ENCODE measurements at places on chromosomes 5 and 9. TPM values are rescaled to one million over a fixed set of nuclear protein-coding genes. Genes with fewer than 3 reads are reported as not detected.

DNA sequence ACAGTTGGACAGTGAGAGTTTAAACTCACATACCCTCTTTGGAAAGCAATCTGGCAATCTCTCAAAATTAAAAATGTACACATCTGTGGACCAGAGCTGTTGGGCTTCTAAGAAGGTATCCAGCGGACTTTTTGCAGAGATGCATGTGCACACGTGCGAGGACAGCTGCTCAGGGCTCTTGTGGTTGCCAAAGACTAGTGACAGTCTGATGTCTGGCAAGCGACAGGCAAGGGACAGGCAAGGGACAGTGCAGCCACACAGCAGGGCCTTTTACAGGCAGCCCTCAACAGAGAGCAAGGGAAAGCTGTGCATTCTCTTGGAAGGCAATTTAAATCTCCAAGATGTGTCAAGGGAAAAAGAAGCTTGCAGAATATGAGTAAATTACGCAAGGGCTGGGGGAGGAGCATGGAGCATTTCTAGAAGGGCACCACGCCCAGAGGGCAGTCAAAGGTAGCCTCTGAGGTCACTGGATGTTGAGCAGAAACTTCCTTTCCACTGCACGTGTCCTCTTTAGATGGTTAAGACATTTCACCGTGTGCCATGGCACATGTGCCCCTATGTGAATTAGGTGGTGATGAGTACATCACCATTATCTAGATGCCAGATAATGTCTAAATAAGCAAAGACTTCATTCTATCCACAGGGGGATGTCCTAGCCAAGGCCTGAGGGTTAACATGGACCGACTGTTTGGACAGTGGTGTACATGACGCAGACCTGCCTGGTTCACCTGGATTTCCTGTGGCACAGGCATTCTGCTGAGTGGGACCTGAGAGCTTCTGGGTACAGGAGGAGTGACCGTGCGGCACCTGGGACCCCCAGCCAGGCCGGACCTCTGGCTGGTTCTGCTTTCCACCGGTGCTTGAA is 9.1 kb downstream of the GFPT2 start:
- H3K36me3 ChIP-seq = no peaks in the 10 kb centered on the region
- peaks cover 31% of the 10 kb centered on the region for H3K27me3 ChIP-seq
- H3K4me3 ChIP-seq = no peak overlapping the region
- H3K4me1 ChIP-seq = no peaks in the 10 kb centered on the region
- H3K27ac ChIP-seq = no peak overlapping the region
- DNase-seq = no peak

GRCh38 chr5:107195890-107196395 is 474.8 kb downstream of the EFNA5 start:
- H3K36me3 ChIP-seq = no peaks in the 10 kb centered on the region
- H3K27ac ChIP-seq = no peak overlapping the region
- no peak for DNase-seq
- H3K27me3 ChIP-seq = no peaks in the 10 kb centered on the region
- no peak overlapping the region for H3K4me3 ChIP-seq
- no peaks in the 10 kb centered on the region for H3K4me1 ChIP-seq

The CDC20B gene
- not detected for total RNA-seq

DNA sequence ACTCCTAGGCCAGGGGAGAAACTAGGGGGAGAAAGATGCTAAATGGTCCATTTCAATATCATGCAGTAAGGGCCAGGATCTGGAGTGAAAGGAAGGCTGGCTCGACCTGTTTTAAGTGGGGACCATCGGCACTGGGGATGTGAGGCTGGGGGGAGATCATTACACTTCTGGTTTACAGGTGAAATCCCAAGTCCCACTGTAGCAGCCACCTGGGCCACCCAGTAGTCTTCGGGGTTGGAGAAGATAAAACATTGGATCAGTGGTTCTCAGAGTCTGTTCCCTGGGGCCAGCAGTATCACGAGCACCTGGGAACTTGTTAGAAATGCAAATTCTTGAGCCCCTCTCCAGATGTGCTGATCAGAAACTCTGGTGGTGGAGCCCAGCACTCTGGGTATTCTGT is 111.3 kb upstream of the ALDH1B1 start:
- H3K4me3 ChIP-seq = no peak overlapping the region
- no peaks in the 10 kb centered on the region for H3K36me3 ChIP-seq
- DNase-seq = no peak
- H3K4me1 ChIP-seq = no peaks in the 10 kb centered on the region
- H3K27me3 ChIP-seq = no peaks in the 10 kb centered on the region
- H3K27ac ChIP-seq = no peak overlapping the region

The GALT gene
- total RNA-seq = 183 TPM

- peaks cover 4% of the 10 kb centered on the region for H3K36me3 ChIP-seq
- no peak overlapping the region for H3K27ac ChIP-seq
- no peaks in the 10 kb centered on the region for H3K27me3 ChIP-seq
- no peak overlapping the region for H3K4me3 ChIP-seq
- no peak for DNase-seq
Observed at GRCh38 chr9:127838375-127839078, 15.9 kb downstream of the ENG start.

GRCh38 chr5:171270136-171270535 is 38.9 kb upstream of the TLX3 start:
- H3K4me1 ChIP-seq = peaks cover 2% of the 10 kb centered on the region
- DNase-seq = no peak
- no peaks in the 10 kb centered on the region for H3K36me3 ChIP-seq
- no peak overlapping the region for H3K27ac ChIP-seq
- no peaks in the 10 kb centered on the region for H3K27me3 ChIP-seq
- H3K4me3 ChIP-seq = no peak overlapping the region

DNA sequence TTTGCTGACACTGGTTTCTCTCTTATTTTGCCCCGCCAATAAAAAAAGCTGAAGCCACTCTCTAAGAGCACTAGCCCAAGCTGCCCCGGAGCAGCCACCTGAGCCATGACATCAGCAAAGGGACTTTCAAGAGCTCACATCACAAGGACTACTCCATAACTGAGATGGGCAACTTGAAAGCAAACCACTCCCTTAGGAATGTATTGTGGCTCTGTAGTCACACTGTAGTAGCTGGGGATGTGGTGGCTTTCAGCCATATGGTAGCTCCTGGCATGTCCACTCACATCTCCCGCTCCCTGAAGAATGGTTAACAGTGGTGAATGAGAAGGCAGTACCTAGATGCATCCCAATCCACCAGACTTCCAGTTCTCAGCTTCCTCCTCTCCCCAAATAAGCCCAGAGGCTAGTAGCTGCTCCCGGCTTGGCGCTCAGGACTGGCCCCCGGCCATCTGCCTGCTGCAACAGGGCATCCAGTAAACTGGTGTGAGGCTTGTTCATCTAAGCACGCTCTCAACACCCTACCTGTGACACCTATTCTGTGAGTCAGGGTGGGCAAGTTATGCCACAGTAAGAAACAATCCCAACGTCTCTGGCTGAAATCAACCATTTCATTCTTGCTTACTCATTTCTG is 63.7 kb downstream of the S1PR3 start:
- H3K36me3 ChIP-seq = no peaks in the 10 kb centered on the region
- no peak for DNase-seq
- no peak overlapping the region for H3K27ac ChIP-seq
- no peak overlapping the region for H3K4me3 ChIP-seq
- no peaks in the 10 kb centered on the region for H3K27me3 ChIP-seq
- no peaks in the 10 kb centered on the region for H3K4me1 ChIP-seq

The PCDHGB4 gene
- total RNA-seq = 0.19 TPM

DNA sequence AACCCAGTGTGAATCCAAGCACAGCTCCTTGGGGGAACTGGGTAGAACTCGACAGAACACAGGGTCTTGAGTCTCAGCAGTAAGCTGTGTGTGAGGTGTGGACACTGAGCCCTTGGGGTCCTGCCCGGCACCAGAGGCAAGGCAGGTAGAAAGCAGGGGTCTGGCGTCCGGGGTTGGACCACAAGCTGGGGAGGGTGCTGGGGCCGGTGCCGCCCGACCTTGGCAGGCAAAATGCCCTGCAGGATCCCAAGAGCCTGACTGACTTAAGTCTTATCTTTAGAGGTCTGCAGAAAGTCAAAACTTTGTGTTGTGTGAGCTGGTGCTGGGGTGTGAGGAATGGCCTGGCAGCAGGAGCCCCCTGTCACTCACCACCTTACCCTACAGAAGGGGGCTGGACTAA is 49.3 kb downstream of the HABP4 start:
- H3K27me3 ChIP-seq = no peaks in the 10 kb centered on the region
- H3K4me1 ChIP-seq = no peaks in the 10 kb centered on the region
- no peak overlapping the region for H3K4me3 ChIP-seq
- no peaks in the 10 kb centered on the region for H3K36me3 ChIP-seq
- DNase-seq = no peak

The MYOZ3 gene
- total RNA-seq = not detected

The PFN3 gene
- not detected for total RNA-seq

The KIF12 gene
- 0.10 TPM for total RNA-seq

The PHF2 gene
- total RNA-seq = 28.7 TPM

- H3K27ac ChIP-seq = no peak overlapping the region
- DNase-seq = no peak
- no peaks in the 10 kb centered on the region for H3K36me3 ChIP-seq
- H3K4me3 ChIP-seq = no peak overlapping the region
Observed at GRCh38 chr9:27518809-27519208, 5.3 kb upstream of the IFNK start.

DNA sequence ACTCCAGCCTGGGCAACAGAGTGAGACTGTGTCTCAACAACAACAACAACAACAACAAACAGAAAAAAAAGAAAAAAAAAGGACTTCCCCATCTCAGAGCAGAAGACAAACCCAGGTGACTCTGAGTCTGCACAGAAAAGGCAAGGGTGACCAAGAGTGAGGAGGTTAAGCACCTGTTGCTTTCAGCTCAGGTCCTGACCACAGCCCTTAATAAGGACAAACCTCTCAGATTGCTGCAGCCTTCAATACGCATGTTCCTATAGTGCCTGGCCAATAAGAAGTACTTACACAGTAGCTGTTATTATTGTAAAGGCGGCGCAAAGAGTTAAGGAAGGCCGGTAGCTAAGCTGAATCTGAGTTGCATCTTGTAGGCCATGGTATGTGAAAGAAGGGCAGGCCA is 102.3 kb upstream of the MSX2 start:
- no peak overlapping the region for H3K27ac ChIP-seq
- no peak overlapping the region for H3K4me3 ChIP-seq
- no peak for DNase-seq
- no peaks in the 10 kb centered on the region for H3K36me3 ChIP-seq
- H3K27me3 ChIP-seq = no peaks in the 10 kb centered on the region
- no peaks in the 10 kb centered on the region for H3K4me1 ChIP-seq

GRCh38 chr5:100550531-100551051 is 15.4 kb downstream of the FAM174A start:
- no peak for DNase-seq
- H3K27ac ChIP-seq = no peak overlapping the region
- H3K4me3 ChIP-seq = no peak overlapping the region
- no peaks in the 10 kb centered on the region for H3K36me3 ChIP-seq
- H3K4me1 ChIP-seq = peaks cover 2% of the 10 kb centered on the region
- no peaks in the 10 kb centered on the region for H3K27me3 ChIP-seq

GRCh38 chr5:75677607-75678006 is 39.6 kb downstream of the POC5 start:
- DNase-seq = no peak
- H3K4me1 ChIP-seq = peaks cover 10% of the 10 kb centered on the region
- H3K27ac ChIP-seq = peak overlapping the region; percentile 86

DNA sequence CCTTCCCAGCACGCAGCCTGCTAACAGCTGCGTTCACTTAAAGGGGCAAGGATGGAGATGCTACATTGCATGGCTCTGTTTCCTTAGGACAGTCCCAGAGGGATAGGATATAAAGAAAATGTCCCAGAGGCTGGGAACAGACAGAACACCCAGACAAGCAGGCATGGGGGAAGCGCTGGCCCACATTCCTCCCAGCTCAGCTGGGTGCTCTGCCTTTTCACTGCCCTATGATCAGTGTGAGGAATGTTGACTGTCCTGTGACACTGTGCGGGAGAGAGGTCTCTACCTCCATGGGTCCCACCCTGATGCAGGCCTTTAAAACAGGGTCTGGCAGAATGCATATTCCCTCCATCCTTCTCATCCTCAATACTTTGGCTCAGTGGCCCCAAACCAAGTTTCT is 459.4 kb upstream of the DMAC1 start:
- H3K4me3 ChIP-seq = no peak overlapping the region
- H3K27me3 ChIP-seq = no peaks in the 10 kb centered on the region
- DNase-seq = no peak

GRCh38 chr9:109863961-109864360 is 84.0 kb downstream of the PALM2AKAP2 start:
- no peaks in the 10 kb centered on the region for H3K27me3 ChIP-seq
- no peak overlapping the region for H3K27ac ChIP-seq
- DNase-seq = no peak
- H3K4me1 ChIP-seq = no peaks in the 10 kb centered on the region
- no peak overlapping the region for H3K4me3 ChIP-seq

The UGT3A2 gene
- not detected for total RNA-seq

The ZDHHC21 gene
- total RNA-seq = 4.2 TPM

GRCh38 chr9:122221183-122221811 is 7.5 kb downstream of the LHX6 start:
- no peak for DNase-seq
- H3K27ac ChIP-seq = no peak overlapping the region
- peaks cover 84% of the 10 kb centered on the region for H3K27me3 ChIP-seq
- H3K4me1 ChIP-seq = no peaks in the 10 kb centered on the region
- no peak overlapping the region for H3K4me3 ChIP-seq

DNA sequence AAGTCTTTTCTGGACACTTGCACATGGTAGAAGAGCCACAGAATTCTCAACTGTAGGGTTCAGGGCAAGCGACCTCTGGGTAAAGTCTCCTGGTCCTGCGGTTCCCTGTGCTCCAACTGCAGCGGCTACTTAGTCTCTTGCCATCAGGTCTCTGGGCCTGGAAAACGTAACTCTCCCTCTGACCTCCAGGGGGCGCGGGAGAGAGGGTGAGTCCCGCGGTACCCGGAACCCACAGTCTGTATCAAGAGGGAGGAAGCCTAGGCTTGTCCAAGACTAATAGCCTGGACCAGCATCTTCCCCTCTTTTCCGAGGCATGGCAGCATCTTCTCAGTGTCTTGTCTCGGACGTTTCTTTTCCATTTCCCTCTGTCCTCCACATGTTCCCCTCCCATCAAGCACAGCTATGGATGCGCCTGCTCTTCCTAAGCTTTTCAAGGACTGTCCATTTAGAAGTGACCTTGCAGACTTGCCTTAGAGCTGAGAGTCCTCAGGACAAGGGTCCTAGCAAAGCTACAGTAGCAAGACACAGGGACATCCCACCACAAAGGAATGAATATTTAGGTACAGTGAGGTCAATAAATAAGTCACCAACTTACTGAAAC is 59.3 kb downstream of the FSTL4 start:
- H3K27me3 ChIP-seq = peaks cover 4% of the 10 kb centered on the region
- no peaks in the 10 kb centered on the region for H3K4me1 ChIP-seq
- H3K27ac ChIP-seq = no peak overlapping the region
- no peak overlapping the region for H3K4me3 ChIP-seq
- peak; percentile 41 for DNase-seq

The GPR150 gene
- 2.1 TPM for total RNA-seq

The RNF183 gene
- total RNA-seq = not detected

- H3K27me3 ChIP-seq = no peaks in the 10 kb centered on the region
- no peaks in the 10 kb centered on the region for H3K36me3 ChIP-seq
- H3K4me1 ChIP-seq = no peaks in the 10 kb centered on the region
- H3K27ac ChIP-seq = no peak overlapping the region
- no peak for DNase-seq
- H3K4me3 ChIP-seq = no peak overlapping the region
Observed at GRCh38 chr9:28720746-28721145, 1147.5 kb upstream of the C9orf72 start.

GRCh38 chr5:117486261-117486660 is 911.6 kb upstream of the SEMA6A start:
- no peaks in the 10 kb centered on the region for H3K27me3 ChIP-seq
- no peaks in the 10 kb centered on the region for H3K4me1 ChIP-seq
- no peak overlapping the region for H3K4me3 ChIP-seq
- no peak for DNase-seq
- no peak overlapping the region for H3K27ac ChIP-seq
